Stimulated activated CD4-positive, alpha-beta T cell treated with anti-CD3 and anti-CD28 coated beads, Interleukin-12 subunit alpha, Interleukin-12 subunit beta, amount 100 ng/mL, for 48 hours (primary cell): ENCODE measurements at places on chromosomes 7 and 10.
A peak's percentile ranks its signal among the peaks of the same experiment; 100 is the strongest.

- no peak for DNase-seq
Measured at GRCh38 chr7:90832726-90833125, 236.6 kb downstream of the CDK14 start.

- no peak for DNase-seq
Measured at GRCh38 chr10:14820010-14820774, 17.6 kb downstream of the CDNF start.

DNA sequence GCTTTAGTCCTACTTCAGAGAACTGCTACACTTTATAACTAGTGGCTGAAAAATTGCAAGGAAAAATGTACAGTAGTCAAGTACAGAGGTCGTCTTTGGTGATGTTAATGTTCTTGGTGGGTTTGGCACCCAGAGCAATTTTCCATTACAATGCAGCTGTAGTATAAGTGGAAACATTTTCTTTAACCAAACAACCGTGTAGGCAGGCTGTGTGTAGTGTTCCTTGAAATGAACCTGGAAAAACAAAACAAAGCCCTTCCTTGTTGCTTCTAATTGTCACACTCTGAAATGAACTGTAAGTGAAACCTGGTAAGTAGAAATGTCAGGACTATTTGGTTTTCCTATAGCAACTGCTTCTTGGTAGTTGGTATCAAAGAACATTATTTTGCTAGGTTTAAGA lies 256.9 kb downstream of the MDFIC start:
- no peak for DNase-seq

GRCh38 chr10:99598011-99598410 lies 22.2 kb downstream of the SLC25A28 start:
- DNase-seq = no peak

DNA sequence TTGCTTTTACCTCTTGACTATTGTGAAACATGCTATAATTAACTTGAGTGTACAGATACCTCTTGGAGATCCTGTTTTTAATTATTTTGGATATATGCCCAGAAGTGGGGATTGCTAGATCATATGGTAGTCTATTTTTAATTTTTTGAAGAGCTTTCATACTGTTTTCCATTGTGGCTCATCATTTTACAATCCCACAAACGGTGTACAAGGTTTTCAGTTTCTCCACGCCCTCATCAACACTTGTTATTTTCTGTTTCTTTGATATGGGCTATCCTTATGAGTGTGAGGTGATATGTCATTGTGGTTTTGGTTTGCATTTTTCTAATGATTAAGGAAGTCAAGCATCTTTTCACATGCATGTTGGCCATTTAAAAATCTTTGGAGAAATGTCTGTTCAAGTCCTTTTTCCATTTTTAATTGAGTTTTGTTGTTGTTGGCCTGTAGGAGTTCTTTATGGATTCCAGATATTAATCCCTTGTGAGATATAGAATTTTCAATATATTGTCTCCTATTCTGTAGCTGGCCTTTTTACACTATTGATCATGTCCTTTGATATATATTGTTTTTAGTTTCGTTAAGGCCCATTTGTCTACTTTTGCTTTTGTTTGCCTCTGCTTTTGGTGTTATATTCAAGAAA lies 7.5 kb downstream of the AGK start:
- no peak for DNase-seq

- DNase-seq = no peak
Measured at GRCh38 chr10:15236340-15236739, 67.8 kb upstream of the NMT2 start.

DNA sequence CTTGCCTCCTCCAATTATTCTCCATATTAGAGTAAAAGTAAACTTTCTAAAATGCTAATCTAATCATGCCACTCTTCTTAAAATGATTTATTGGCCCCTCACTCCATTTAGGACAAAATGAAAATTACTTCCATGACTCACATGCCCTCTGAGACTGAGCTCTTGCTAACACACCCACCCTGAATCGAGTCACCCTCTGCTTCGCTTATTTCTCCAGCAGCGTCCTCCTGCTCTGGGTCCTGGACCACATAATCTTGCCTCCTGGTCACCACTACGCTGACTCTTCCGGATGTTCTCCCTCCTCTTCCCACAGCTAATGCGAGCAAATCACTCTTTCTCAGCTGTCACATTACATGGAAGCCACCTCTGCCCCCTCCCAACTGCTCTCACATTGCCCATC lies 384.0 kb upstream of the FZD8 start:
- no peak for DNase-seq

- DNase-seq = no peak
Measured at GRCh38 chr7:21912305-21912704, 33.4 kb downstream of the CDCA7L start.

- DNase-seq = no peak
Measured at GRCh38 chr7:155576900-155577508, 30.6 kb upstream of the CNPY1 start.

DNA sequence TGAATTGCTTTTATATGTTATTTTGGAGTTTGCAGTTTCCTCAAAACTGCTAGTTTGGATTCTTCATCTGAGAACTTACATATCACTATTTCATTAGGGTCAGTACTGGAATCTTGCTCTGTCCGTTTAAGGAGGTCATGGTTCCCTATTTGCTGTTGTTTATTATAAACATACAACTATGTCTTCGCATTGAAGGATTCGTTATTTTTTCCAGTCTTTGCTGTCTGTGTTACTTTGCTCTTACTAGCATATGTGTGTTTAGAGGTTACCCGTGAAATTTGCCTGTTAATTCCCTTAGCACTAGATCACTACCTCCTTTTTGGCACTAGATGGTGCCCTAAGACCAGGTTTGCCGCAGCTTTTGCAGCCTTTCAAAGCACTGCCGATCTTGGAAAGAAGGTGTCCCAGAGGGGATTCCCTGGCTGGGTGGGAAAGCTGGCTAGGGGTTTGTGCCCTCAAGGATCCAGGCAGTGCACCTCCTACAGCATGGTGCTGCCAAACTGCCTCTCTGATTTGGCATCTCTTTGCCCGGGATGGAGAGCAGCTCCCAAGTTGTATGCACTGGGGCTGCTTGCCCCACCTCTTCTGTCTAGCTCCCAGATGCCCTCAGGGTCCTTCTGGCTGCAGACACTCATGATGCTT lies 103.1 kb upstream of the APBB1IP start:
- peak; percentile 57 for DNase-seq

GRCh38 chr7:157299613-157300368 lies 37.0 kb upstream of the DNAJB6 start:
- DNase-seq = no peak
